ENCODE measurements at places on chromosomes 6 and 20. TPM values are rescaled to one million over a fixed set of nuclear protein-coding genes. Genes with fewer than 3 reads are reported as not detected.

Gene RPP21
- total RNA-seq, result 35.4 TPM

Gene SMOC2
- total RNA-seq, result 0.42 TPM

Gene PRPH2
- total RNA-seq, result not detected

Gene NKAPL
- 1.0 TPM for total RNA-seq

Gene MARCKS
- 29.9 TPM for total RNA-seq

Gene STMN3
- 0.90 TPM for total RNA-seq

Gene PRRT1
- 0.13 TPM for total RNA-seq

Gene TRIM10
- 1.4 TPM for total RNA-seq

Gene WFDC13
- not detected for total RNA-seq

Data from right lobe of liver (tissue), 6 donors.